ENCODE measurements at places on chromosomes 3 and 15. TPM values are rescaled to one million over a fixed set of nuclear protein-coding genes. Genes with fewer than 3 reads are reported as not detected.

Gene UBE2Q2
- total RNA-seq = 11.8 TPM

Gene CCDC80
- 0.16 TPM for total RNA-seq

Gene GNAT1
- not detected for total RNA-seq

Gene LRCH3
- total RNA-seq = 43.9 TPM

Gene SCN11A
- total RNA-seq = not detected

All from activated T-cell treated with anti-CD3 and anti-CD28 coated beads, Interleukin-2, amount 50 U/mL, for 4 hours (primary cell).